Testis (tissue), 5 donors: ENCODE measurements at places on chromosomes 1 and 21. TPM values are rescaled to one million over a fixed set of nuclear protein-coding genes. Genes with fewer than 3 reads are reported as not detected.

- DNase-seq = no peak
These were observed 12.0 kb upstream of the MAGOH start for GRCh38 chr1:53250325-53250724.

DNA sequence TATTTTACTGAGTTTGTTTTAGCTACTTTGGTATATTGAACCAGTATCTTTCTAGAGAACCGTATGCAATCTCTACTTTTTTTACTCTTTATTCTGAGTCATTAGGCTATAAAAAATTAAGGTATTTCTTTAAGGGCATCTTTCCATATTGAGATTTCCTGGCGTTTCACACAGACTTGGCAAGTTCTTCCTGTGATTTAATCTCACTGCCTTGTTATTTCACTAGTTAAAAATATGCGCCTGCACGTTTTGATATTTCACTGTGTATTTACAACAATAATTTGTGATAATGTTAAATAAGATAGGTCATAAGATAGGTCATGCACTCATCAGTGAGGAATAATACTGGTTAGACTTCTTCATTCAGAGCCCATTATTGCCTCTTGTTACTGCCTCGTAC lies 16.2 kb upstream of the CR1L start:
- DNase-seq = no peak

DNA sequence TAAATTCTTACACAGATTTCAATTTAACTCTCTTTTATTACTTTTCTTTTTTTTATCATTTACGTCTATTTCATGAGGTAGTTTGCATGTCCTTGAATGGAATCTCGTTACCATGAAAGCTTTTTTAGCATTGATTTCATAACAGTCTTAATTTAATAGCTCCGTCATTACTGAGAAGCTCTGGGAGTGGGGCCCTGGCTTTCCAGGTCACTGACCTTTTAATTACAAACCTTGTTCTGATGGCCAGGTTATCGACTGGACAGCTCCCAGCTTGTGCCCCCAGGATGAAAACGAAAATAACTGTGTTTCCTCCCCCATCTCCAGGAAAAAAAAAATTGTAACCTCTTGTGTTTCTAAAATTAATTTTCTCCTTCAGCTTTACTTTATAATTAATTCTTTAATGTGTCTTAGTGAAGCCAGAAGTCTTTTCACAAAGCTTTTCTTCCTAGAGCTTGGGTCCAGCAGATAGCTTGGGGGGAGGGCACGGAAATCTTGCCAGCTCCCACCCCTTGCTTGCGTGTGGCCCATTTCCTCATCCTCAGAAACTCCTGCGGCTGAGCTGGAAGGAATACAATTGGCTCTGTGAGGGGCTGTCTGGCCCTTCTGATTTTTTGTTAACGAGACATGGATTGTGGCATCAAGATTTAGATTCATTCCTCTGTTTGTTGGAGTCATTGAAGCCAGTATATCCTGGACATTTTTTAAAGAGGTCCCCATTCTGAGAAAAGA lies 65.7 kb downstream of the PEX14 start:
- DNase-seq = no peak

DNA sequence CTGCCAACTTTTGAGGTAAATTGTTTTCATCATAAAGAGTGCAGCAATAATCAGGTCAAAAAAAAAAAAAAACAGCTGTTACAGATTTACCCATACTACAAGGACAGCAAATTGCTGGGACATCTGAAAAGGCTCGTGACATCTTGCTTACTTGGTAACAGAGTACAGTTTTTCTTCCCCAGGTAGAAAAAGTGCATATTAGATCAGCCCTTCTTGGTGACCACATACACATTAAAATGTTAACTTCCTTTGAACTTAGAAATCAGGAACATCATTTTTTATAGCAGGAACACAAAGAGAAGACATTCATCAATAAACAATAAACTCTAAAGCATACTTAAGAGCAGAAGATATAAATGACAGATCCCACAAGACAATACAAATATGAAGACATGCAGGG lies 16.1 kb downstream of the TP53BP2 start:
- DNase-seq = no peak

DNA sequence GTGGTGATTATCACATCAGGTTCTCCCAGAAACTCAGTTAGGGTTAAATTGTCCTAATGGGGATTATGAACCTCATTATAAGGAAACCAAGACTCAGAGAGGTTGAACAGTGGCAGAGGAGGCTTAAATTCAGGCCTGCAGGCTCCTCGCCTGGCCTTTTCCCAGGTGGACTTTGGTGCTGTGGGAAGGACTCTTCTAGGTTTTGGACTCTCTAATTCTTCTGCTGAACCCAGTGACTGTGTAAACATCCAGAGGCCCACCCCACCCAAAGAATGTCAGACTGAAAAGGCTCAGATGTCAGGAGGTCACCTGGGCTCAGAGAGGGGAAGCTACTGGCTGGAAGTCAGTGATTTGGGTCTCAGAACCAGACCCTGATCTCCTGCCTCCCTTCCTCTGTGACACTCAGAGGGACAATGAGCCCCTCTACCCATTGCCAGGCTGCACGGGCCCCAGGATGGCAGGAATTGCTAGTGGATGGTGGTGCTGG lies 2.5 kb downstream of the ZNF362 start:
- DNase-seq = no peak

DNA sequence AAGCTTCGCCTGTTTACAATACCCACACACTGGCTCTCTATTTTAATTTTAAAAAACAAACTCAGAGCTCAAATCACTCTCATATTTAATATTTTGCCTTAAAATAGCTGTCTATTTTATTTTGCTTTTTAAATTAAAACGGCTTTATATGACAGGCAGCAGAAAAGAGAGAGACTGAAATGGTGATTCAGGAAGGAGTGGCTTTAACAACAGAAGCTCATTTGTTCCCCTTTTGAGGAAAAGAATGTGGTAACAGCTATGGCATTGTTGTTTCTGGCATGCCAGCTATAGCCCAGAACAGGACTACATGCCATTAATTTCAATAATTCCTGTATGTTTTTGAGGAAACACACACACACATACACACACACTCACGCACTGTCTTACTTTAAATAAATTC lies 234.2 kb upstream of the PTBP2 start:
- DNase-seq = no peak

- DNase-seq = peak; percentile 82
These were observed at the start of gene CACHD1 for GRCh38 chr1:64469977-64470664. CACHD1 (plus strand) TSS chr1:64470129; CDS start chr1:64470745, 616 bp downstream.

DNA sequence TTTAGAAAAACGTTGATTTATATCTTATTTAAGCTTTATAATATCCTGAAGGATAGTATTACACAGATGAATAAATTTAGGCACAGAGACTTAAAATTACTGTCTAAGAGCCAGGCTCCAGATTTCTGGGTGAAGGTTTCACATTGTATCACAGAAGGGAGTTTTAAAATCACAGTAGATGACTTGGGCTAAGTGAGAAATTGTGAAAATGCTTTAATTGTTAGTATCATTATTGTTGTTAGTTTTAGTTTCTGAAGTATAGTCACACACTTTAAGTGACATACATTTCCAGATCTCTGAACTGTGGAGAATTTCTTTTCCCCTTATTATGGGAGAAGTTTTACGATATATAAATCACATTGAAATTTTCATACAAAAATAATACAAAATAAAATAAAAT lies 83.5 kb downstream of the NDUFS5 start:
- DNase-seq = no peak

DNA sequence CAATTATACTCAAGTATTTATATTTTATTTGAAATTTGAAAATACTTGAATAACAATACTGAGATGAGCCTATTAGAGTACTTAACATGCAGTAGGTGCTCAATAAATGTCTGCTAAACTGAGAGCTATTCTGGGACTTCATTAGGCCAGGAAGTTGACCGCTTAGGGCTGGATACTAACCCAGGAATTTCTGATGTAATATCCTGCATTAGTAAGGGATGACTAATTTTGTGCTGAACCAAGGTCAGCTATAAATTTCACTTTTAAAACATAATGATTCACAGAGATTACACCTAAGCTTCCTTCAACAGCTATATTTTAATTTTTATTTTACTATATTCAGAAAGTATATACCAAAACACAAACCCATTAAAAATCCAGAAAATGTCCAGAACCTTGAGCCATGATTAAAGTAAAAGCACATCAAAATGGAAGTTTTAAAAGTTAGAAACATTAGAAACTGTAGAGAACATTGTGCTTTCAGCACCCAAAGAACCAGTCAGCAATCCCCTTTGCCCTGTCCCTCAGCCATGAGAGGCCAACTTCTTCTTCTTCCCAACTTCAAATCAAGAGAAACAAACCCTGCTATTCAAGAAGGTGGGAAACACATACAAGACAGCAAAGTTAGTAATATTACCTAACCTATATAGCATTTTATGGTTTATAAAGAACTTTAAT lies 35.4 kb downstream of the WNT2B start:
- DNase-seq = no peak

- peak; percentile 44 for DNase-seq
These were observed 162.6 kb downstream of the PIK3R3 start for GRCh38 chr1:45969866-45970265.

DNA sequence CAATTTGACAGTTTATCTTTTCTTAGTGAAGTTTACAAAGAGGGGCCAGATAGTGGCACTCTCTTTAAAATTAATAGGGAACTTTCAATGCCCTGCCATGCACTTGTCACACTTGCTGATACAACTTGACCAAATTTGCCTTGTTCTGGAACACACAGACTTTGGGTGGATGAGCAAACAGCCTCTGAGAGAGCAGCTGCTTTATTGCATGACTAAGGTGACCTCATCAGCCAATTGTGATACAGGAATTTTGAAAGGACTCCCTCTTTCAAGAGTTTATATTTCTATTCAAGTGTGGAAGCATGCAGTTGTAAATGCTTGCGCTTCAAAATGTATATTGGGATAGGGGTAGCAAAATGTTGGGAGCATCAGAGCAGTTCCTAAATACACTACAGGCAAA lies 2.1 kb upstream of the RGS1 start:
- no peak for DNase-seq

DNA sequence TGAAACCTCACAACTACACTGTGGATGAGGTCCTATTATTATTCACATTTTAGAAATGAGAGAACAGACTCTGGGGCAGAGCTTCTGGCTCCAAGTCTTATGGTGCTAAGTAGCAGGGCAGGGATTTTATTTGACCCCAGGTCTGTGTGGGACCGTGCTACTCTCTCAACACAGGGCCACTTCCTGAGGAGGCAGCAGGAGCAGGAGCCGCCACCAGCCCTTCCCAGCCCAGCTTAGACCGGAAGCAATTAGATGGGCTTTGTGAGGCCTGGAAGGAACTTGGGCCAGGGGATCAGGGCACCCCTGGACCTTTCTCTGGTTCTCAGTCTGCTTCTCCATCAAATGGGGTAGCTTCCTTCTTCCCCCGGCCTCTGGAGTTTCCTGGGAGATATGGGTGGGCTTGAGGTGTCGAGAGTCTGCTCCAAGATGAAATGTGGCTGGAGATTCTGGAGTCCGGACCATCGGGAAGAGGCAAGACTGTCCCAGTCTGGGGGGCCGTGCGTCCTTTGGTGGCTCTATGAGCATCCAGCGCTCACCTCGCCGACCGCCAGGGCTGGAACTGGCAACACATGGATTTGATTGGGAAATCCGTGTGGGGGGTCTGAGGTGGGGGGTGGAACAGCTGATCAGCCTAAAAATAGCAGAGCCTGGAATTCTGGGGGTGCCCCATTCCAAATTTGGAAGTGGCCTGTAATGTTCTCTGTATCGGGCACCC lies 136.8 kb downstream of the FOXD2 start:
- no peak for DNase-seq

DNA sequence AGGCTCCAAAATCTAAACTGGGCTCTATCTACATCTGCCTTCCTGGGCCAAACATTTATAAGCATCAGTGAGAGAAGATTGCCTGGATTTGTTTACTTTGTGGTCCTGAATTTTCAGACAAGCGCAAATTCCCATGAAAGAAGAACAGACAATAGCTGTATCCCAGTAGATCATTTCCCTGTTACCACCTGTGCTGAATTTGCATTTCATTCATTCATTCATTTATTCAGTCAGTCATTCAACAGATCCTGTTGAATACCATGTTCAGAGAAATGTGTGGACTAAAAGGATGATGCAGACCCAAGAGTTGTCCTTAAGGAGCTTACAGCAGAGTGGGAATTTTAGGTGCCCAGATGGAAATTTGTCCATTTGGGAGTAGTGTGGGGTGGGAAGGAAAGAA lies 2.2 kb downstream of the PGM1 start:
- no peak for DNase-seq

- DNase-seq = no peak
These were observed 970.6 kb downstream of the NCAM2 start for GRCh38 chr21:21968810-21969209.

DNA sequence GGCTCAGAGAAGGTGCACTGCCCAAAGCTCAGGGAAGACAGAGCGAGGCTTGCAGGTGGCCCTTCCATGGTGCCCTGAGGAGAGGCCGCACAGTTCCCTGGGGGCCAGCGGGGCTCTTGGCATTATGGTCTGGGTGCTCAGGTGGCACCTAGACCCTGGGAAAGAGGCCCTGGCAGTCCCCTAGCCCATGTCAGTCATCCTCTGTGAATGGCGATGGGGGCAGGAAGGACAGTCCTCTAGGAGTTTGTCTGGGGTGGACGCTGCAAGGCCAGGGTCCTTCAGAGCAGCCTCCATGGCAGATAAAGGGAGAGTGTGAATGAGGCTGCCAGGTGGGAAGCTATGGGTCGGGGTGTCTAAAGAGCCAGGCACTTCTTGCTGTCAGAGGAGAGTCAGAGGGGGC lies 345.9 kb upstream of the VAMP3 start:
- DNase-seq = no peak

GRCh38 chr21:29208682-29209059 lies 78.2 kb downstream of the MAP3K7CL start:
- no peak for DNase-seq

DNA sequence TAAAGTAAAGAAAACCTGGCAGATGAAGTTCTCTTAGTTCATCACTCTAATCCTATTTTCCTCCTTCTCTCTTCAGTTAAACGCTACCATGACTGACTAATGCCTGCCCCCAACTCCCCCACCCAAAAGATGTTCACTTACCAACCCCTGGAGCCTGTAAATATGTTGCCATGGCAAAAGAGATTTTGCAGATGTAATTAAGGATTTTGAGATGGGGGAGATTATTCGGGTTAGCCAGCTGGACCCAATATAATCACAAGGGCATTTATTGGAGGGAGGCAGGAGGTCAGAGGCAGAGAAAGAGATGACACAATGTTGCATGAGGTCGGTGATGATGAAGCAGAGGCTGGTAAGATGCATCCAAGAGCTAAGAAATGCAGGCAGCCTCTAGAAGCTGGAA lies 69.3 kb upstream of the PPP2R5A start:
- no peak for DNase-seq

DNA sequence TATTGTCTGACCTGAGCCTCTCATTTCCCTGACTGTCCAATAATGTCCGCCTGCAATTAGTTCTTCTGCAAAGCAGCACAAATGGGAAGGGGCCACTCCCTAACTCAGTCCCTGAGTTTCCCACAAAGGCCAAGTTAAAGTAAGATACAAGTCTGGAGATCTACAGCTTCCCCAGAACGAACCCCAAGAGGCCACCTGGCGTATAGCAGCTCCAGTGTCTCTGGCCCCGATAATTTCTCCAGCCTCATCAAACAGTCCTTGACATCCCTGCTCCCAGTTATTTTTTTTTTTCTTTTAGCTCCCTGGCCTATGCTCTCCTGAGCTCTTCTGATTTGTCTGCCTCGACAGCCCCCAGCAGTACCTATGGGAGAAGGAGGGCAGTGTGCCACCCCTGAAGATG lies 8.1 kb upstream of the ACKR1 start:
- no peak for DNase-seq

GRCh38 chr1:60847855-60848582 lies 234.3 kb upstream of the NFIA start:
- DNase-seq = no peak

- peak; percentile 10 for DNase-seq
These were observed 8.1 kb upstream of the SRM start for GRCh38 chr1:11067716-11068599.

GOLT1A gene
- polyA plus RNA-seq = 6.8 TPM

TMEM52 gene
- 40.8 TPM for polyA plus RNA-seq

CFAP74 gene
- 24.9 TPM for polyA plus RNA-seq

CFHR3 gene
- polyA plus RNA-seq = not detected

RNU11 gene
- polyA plus RNA-seq = not detected
